Skeletal muscle cell (primary cell): ENCODE measurements at places on chromosomes 7 and 10.

GRCh38 chr10:78511324-78512204 is 477.9 kb downstream of the RPS24 start:
- DNase-seq = no peak

- DNase-seq = no peak
Observed at GRCh38 chr7:12458520-12459131, 55.0 kb upstream of the VWDE start.

- DNase-seq = no peak
Observed at GRCh38 chr7:10104292-10104691, 869.4 kb upstream of the PHF14 start.

DNA sequence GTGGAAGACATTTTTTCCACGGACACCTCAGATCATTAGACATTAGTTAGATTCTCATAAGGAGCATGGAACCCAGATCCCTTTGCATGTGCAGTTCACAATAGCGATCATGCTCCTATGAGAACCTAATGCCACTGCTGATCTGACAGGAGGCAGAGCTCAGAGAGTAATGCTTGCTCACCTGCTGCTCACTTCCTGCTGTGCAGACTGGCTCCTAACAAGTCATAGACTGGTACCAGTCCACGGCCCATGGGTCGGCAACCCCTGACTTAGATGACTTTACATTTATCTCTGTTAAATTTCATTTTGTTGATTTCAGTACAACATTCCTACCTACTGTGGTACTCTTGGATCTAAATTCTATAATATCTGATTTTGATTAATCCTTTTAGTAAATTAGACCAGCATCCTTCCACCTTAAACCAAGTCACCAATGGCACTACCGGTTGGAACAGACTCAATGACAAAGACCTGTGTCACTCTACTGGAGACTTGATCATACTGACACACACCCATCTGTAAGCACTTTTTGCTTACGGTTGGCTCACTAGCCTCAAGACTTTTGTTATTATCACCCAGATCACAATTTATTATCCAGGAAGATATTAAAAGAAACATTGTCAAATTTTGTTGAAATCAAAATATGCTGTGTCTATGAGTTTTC is 8.0 kb upstream of the CCDC71L start:
- DNase-seq = no peak

DNA sequence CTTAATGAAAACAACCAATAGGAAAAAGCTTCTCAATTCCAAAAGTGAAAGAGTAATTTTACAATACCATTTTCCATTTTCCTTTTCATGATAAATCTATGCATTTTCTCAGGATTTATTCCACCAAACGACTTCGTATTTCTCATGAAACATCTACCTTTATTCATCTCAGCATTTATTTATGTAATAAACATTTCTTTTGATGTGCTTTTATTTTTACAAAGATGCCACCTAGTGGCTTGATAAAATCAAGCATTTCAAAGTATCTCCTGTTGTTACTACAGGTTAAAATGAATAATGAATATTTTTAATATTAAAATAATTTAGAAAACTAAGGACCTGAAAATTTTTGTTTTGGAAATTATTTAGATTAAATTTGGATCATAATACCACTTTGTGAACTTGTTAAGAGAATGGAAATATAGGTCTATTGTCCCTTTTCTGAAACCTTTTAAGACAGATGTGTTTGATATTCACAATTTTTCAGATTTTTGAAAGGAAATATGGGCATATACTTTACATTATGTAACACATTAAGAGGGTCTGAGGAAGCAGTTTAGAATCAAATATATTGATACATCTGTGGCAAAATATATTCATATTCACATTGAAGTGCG is 2.7 kb upstream of the IQUB start:
- no peak for DNase-seq

- no peak for DNase-seq
Observed at GRCh38 chr10:29142516-29143314, 146.2 kb upstream of the LYZL1 start.

- peak; percentile 84 for DNase-seq
Observed at GRCh38 chr10:7797582-7797981, 9.6 kb downstream of the ATP5F1C start.

GRCh38 chr10:34415039-34415438 is 400.1 kb downstream of the PARD3 start:
- no peak for DNase-seq

- peak; percentile 62 for DNase-seq
Observed at GRCh38 chr10:108597031-108597430, 1326.3 kb downstream of the XPNPEP1 start.

GRCh38 chr10:120606051-120606764 is 149.2 kb downstream of the PLPP4 start:
- no peak for DNase-seq

GRCh38 chr10:76711222-76711997 is 926.2 kb downstream of the KCNMA1 start:
- DNase-seq = no peak

- no peak for DNase-seq
Observed at GRCh38 chr7:84231157-84231556, 36.6 kb upstream of the SEMA3A start.

DNA sequence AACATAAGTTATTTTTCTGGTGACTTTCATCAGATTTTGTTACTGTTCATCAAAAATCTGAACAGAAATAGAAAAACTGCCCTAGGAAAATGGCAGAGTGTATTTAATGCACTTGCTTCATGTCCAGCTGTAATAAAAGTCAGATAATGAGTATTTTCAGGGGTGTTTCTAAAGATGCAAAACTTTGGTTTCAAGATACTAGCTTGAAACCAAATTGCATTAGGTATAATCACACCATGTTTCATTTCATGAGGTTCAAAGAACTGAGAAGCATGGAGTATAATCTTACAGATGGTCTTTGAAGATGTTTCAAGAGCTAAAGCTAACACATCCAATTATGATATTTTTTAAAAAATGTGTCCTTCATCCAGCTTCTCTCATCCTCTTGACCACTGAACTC is 128.9 kb downstream of the NRCAM start:
- DNase-seq = no peak

DNA sequence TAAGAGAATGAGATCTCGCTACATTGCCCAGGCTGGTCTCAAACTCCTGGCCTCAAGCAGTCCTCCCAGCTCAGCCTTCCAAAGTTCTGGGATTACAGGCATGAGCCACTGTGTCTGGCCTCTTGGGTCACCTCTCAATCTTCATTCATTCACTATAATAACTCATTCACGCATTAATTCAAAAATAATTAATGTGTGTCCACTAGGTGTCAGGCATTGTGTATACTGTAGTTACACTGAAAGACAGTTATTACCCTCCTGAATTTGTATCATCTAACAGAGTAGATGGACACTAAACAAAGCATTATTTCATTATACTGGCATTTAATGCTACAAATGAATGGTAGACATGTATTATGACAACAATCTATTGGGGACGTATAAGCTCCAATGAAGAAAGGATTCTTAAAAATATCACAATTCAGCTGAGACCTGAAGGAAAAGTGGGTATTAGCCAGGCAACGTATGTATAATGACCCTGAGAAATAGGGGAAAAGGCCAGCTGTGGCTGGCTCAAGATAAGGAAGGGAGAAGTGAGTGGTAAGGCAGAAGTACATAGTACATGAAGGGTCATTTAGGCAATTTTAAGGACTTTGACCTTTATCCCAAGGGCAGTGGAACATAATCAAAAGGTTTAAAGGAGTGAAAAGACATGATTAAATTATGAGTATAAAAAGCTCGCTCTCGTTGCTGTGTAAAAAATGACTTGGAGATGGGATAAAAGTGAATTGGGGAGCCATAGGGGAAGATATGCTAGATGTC is 150.7 kb downstream of the BTAF1 start:
- DNase-seq = no peak

GRCh38 chr7:124843336-124843735 is 77.7 kb upstream of the GPR37 start:
- DNase-seq = no peak

- no peak for DNase-seq
Observed at GRCh38 chr10:106714734-106715555, 449.6 kb downstream of the SORCS1 start.

DNA sequence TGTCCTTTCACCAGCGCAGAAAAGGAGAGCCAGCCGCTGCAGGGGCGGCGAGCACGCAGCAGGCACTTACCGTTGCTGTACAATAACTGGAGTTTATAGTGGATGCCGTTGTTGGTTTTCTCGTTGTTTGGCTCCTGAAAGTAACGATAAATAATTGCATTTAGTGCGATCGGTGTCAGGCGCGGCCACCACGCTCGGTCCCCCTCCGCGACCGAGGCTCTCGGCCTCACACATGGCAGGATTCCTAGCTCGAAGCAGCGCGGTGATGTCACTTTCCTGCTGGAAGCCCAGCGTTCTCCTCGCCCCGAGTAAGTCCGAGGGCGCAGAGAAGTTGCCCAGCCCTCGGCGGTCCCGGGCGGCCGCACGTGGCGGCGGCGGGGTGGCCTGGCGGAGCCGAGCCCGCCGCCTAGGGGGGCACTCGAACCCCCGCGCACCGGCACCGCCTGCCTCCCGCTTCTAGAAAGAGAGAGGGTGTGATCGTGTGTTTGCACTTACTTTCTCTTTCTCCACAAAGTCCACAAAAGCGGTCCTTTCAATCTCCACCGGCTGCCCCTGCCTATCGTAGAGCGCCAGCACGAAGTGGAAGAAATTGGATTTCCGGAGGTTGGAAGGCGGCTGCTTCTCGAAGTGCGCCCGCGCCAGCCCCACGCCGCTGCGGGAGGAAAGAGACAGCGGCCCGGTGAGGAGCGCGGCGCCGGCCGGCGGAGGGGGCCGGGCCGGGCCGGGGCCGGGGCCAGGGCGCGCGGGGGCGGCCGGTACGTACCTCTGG is 1.0 kb downstream of the EBF3 start:
- DNase-seq = no peak

DNA sequence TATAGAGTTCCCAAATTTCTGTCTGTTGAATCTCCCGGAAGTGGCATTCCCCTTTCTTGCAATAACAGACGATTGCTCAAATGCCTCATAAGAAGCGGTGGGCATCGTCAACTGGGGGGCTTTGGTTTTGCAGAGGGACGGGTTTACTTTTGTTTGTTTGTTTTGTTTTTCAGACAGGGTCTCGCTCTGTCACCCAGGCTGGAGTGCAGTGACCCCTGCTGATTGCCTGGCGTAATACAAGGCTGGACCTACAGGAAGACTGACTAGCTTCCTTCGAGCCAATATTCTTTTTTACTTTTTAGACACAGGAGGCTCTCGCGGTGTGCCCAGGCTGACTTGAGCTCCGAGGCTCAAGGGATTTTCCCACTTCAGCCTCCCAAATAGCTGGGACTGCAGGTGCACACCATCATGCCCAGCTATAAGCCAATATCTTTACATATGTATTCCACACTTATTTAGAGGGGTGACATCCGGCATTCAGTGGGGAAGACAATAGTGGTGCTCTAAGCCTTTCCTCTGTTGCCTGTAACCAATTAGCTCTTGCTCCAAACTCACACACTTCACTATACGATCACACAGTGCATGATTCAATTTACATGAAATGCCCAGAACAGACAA is 58.1 kb downstream of the FHIP2A start:
- no peak for DNase-seq

- DNase-seq = peak; percentile 59
Observed at GRCh38 chr7:82105463-82105862, 335.6 kb upstream of the HGF start.

DNA sequence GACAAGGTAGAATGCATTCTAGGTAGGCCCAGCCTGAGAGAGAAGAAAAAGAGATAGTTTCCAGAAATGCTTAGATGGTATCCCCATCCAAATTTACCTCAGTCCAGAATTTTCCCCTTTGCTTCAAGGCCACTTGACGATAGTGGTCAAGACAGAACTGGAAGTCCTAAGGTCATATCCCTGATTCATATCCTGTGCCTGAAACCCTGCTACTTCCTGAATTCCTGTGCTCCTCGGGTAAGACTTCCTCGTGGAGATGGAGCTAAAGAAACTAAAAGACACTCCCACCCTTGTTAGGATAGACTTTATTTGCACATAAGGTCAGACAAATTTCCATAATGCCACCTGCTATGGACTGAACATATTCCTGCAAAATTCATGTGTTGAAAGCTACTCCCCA is 175.9 kb downstream of the EVX1 start:
- DNase-seq = no peak

DNA sequence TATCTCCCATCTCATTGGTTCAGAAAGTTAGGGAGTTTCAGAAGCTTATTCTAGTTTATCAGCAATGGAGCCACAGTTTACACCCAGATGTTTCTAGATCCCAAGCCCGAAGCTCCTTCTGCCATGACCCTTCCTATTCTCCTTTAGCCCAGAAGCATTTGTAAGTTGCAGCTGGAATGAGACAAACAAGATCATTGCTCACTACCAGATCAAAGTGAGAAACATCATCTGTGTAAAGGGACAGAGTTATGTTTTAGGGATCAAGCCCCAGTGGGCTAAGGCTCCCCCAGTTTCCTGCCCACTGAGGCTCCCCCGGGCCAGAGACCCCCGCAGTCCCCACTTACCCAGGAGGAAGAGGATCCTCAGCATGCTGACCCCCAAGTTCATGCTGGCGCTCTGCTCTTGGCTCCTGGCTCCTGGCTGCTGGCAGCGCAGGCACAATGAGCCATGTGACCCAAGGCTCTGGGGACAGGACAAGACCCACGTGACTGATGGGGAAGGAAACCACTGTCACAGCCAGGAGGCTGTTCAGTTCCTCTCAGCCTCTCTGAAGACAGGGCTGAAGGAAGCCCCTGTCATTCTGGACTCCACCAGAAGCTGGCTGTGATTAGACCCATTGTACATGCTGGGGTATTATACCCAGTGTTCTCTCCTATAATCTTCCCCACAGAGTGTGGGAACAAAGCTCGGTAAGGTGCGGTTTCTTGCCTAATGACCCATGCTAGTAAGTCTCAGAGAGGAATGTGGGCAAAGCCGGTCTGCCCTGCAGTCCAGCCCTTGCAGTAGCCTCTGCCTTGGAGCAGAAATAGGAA is at the start of gene TMEM273:
Gene TMEM273 (minus strand): TSS at position 442 of the 812 bp plus-strand sequence. CDS start 55 bp downstream, at position 387.
- no peak for DNase-seq

DNA sequence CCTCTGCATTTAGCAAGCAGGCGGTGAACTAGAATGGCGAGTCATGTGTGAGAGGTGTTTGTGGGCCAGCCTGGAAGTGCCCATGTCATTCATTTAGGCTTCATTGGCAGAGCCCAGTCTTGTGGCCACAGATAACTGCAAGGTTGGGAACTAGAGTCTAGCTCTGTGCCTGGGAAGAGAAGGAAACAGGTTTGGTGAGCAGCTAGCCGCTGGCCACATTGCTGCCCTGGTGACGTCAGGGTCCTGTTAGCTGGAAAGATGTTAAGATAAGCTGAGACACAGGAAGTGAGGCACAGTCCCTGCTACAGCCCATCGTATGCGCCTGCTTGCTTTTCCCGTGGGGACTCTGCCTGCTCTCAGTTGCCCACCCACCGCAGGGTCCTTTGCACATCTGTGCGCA is 185.5 kb downstream of the CAMK1D start:
- DNase-seq = no peak
